ENCODE measurements at places on chromosomes 7 and 10. TPM values are rescaled to one million over a fixed set of nuclear protein-coding genes. Genes with fewer than 3 reads are reported as not detected.

DNA sequence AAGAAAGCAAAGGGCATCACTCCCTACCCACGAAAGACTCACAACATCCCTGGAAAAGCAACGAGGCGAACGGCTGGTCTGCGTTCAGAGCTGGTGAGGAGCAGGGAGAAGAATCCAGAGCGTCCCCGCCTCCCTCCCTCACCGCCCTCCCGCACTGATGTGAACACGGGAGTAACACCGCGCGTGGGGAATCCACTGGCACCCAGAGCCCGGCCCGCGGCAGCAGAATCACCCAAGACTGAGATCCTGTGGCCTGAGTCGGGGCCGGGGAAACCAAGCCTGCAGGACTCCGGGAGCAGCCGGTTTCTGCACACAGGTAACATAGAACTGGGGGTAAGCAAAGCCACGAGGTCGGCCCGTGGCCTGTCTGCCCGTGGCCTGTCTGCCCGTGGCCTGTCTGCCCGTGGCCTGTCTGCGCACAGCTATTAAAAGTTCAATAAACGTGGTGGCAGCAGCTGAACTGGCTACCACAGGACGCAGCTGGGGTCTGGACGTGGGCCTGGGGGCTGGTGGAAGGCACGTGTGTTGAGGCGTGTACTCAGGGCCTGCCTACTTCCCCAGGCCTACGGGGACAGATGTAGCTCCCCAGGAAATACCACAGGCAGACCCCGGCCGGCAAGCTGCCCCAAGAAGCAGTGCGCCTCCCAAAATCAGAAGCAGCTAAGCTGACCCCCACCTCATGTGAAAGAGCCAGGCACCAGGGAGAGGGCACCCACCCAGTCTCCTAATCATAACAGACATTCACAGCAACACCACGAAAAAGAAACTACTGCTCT is 23.0 kb downstream of the DIP2C start:
- DNase-seq: no peak

- no peak for DNase-seq
Observed at GRCh38 chr7:108037140-108037539, 34.2 kb upstream of the LAMB1 start.

EFCAB10 gene
- not detected for total RNA-seq

NME8 gene
- not detected for total RNA-seq

SLC13A1 gene
- total RNA-seq: not detected

SHTN1 gene
- 0.87 TPM for total RNA-seq

DNA sequence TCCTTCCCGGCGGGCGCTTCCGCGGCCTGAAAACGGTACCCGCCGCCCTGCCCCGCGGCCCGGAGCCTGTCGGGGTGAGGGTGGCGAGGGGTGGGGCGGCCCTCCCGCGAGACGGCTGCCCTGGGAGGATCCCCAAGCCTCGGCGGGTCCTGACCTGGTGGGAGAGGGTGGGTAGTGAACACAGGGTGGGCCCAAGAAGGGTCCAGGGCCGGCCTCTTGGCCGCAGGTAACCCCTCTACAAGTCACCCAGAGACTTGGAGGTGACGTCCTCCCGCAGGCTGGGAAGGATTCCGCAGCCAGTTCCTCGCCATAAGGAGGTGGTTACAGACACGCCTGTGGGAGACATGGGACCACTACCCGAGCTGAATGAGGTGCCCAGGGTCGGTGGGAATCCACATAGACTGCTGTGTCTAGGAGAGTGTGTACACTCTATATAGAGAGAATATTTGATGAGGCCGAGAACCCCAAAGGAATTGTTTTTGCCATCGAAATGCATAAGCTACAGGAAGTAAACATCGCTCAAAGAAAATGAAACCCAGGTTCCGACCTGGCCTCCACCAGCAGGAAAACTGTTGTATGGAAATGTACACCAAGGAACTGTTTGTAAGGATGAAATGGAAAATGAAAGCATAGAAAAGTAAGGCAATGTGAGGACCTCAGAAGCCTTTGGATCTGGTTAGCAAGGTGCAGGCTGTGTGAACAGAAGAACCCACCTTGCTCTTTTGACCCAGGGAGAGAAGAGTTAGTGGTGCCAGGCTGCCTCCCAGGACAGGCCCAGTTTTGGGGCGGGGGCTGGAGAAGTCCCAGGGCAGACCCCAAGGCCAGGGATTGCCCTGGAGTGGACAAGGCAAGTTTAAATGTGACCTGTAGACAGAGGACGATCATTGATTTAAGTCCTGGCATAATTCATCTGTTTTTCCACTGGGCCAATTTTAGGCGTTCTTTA is 659 bp downstream of the OPTN start:
- DNase-seq: peak; percentile 30

TAS2R41 gene
- not detected for total RNA-seq

DNA sequence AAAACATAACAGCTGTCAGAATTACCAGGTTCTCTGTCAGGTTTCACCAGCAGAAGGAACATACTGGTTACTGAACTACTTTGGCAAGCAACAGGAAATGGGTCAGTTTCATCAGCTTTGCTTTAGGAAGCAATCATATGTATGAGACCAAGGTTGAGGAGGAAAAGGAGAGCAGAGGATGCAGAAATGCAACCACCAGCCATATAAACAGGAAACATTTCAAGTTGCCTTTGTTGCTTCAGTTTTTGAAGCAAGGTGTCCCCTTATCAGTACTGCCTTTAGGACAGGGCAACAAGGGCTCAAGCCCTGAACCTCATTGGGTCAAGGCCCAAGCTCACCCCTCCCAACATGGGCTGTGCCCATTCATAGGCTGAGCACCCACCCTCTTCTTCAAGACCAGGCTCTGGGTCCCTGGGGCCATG is 10.2 kb downstream of the HIPK2 start:
- no peak for DNase-seq

- no peak for DNase-seq
Observed at GRCh38 chr7:77791336-77791735, 6.9 kb downstream of the TMEM60 start.

SORCS1 gene
- total RNA-seq: not detected

DNA sequence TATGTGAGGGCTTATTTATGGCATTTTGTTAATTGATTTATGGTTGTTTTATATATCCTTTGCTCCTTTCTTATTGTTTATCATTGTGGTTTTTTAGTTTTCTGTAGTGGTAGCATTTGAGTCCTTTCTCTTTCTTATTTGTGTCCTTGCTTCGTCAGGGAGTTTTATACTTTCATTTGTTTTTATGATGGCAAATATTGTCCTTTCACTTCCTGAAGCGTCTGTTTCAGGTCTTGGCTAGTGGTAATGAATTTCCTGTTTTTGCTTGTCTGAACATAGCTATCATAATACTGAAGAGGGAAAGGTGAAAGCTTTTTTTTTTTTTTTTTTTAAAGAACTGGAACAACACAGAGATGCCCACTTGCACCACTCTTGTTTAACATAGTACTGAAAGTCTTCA is 228.2 kb downstream of the ATRNL1 start:
- peak; percentile 7 for DNase-seq

DNA sequence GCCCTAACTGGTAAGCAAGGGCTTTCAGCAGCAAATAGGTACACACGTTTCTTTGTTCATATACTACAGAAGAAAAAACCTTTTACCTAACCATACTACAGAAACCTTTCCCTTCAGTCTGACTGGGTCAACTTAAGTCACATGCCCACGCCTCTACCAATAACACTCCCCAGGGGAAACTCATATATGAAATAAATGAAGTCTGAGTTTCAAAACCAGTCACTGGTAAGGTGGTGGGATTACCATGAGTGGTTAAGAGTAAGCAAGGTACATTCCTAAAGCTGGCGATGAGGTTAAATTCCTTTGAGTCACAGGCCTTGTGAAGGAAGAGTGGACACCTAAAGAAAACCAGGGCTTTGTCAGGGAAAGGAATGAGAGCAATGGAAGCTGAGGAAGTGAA is 21.4 kb upstream of the KIF20B start:
- DNase-seq: no peak

GRCh38 chr10:8956400-8956799 is 901.9 kb downstream of the GATA3 start:
- DNase-seq: no peak

DNA sequence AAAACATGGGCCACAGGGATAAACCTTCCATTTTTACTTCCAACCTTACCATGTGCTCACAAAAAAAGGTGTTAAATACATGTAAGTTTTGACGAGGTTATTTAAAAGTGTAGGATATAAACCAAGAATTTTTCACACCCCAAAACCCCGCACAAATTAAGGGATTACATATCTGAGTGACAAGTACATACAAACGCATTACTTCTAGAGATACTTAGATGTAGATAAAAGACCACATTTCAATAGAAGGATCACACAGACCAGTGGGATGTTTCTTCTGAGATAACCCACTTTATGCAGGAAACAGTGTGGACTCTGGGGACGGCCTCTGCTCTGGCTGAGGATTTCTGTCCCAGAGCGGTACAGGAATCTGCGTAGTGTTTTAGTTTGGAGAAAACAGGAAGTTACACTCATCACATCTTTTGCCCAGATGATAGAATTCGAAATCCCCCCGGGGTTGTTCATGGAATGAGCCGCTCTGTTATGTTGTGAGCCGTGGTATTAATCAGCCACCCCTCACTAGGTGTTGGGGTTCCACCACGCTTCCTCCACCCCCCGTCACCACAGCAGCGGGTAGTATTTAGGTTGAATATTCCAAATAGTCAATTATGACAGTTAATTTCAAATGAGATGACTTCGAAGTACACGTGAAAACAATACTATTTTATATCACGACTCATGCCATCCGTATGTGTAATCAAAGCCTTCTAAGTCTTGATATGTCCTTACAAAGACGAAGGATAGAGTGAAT is 1.3 kb upstream of the CUL1 start:
- DNase-seq: peak; percentile 81

DNA sequence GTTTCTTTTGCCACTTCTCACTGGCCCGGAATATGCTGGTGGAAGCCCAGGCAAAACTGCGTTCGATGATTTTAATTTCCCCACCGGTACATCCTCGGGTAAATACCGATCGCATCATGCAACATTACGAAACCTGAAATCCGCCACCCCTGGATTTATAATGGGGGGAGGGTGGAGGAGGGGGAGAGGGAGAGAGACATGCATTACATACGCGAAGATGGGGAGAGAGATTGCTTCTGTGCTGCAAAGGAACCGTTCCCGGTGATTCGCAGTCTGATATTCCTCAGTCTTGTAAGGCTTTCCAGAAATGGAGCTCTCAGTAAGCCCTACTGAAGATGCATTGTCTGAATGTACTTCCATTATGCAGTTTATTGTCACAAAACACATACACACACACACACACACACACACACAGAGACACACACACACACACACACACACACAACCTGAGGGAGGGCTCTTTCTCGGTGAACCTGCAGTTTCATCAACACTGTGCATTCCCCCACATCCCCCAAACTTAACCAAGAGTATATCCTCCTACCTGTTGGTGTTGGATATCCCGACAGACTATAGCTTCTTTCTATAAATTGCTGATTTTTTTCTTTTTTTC is 741 bp downstream of the GPR85 start:
- peak; percentile 2 for DNase-seq

- no peak for DNase-seq
Observed at GRCh38 chr7:70237831-70238575, 639.7 kb downstream of the AUTS2 start.

SPDYE5 gene
- not detected for total RNA-seq

DNA sequence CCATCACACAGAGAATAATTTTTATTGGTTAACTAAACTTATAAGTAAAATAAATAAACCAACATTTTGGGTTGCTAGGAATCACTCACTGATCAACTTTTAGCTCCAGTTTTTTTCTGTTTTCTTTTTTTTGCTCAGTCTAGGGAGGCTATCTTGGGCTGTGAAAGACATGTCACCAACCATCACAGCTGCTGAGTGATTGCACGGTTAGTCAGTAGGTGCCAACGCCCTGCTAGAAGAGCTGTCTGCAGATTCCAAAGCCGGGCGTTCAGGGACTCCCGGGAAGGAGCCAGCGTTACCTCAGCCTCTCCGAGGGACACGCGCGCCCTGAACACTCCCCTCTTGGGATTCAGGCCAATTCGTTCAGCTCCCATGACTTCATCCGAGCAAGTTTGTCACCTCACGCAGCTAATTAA is 604 bp upstream of the STAM start:
- no peak for DNase-seq

- DNase-seq: no peak
Observed at GRCh38 chr10:27464993-27465392, 39.1 kb upstream of the RAB18 start.

DNA sequence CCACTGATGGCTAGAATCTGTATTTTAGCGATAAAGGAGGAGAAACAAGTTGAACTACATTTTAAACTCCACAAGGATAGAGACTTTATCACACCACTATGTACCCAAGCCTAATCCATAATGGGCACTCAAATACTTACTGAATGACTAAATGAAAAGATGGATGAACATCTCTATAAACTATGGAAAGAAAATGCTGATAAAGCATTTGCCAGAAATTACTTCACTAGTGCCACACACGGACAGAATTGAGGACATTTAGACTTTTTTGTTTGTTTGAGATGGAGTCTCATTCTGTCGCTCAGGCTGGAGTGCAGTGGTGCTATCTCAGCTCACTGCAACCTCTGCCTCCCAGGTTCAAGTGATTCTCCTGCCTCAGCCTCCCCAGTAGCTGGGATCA is 1.7 kb upstream of the NSUN6 start:
- DNase-seq: no peak

DNA sequence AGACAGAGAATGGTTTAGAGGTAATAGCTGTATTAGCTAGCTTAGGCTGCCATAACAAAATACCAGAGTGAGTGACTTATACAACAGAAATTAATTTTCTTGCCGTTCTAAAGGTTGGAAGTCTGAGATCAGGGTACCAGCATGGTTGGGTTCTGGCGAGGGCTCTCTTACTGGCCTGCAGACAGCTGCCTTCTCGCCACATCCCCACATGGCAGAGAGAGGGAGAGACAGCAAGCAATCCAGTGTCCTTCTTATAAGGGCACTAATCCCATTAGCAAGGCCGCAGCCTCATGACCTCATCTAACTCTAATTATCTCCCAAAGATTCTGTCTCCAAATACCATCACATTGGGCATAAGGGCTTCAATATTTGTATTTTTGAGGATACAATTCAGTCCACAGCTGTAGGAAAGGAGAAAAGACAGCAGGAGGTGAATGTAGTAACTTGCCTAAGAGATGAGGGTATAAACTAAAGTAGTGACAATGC is 3.6 kb upstream of the STAM start:
- DNase-seq: no peak

- DNase-seq: no peak
Observed at GRCh38 chr10:72295330-72295910, 21.7 kb downstream of the DDIT4 start.

DNA sequence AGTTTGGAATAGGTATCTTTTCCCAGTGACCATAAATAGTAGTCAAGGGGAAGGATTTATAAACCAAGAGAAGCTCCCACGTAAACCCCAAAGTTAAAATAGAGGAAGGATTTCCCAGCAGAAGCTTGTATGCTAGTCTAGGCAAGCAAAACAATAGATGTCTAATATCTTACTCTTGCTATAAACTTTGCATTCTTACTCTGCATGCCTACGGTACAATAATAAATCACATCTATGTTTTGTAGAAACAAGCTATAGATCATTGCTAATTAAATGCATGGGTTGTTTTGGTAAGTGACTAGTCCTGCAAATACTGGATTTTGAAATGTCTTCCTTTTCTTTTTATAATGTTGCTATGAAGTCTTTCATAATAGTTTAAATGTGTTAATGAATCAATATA is 585.5 kb downstream of the INHBA start:
- no peak for DNase-seq

- DNase-seq: no peak
Observed at GRCh38 chr10:96995851-96996250, 163.8 kb downstream of the LCOR start.

EIF3B gene
- total RNA-seq: 143 TPM

GRCh38 chr7:131720703-131721102 is 164.3 kb upstream of the PODXL start:
- DNase-seq: no peak

GRCh38 chr10:20892796-20893195 is 4.3 kb downstream of the NEBL start:
- no peak for DNase-seq

- DNase-seq: no peak
Observed at GRCh38 chr7:135709508-135709907, 18.5 kb downstream of the SLC13A4 start.

All from lung microvascular endothelial cell (primary cell).